ENCODE measurements at places on chromosomes 16 and 17. TPM values are rescaled to one million over a fixed set of nuclear protein-coding genes. Genes with fewer than 3 reads are reported as not detected.
A peak's percentile ranks its signal among the peaks of the same experiment; 100 is the strongest.

The PHKG2 gene
- 12.5 TPM for total RNA-seq

The FBXO39 gene
- 1.1 TPM for total RNA-seq

The NEUROD2 gene
- not detected for total RNA-seq

The TLCD3B gene
- not detected for total RNA-seq

The KDM6B gene
- total RNA-seq = 1.3 TPM

The PPL gene
- total RNA-seq = 1.2 TPM

The CHST6 gene
- 0.76 TPM for total RNA-seq

GRCh38 chr17:559551-560431, 154.8 kb downstream of the VPS53 start:
- DNase-seq = peak; percentile 94
- H3K4me1 ChIP-seq = peaks cover 49% of the 10 kb centered on the region
- H3K27me3 ChIP-seq = no peaks in the 10 kb centered on the region
- H3K4me3 ChIP-seq = peak overlapping the region; percentile 5
- no peaks in the 10 kb centered on the region for H3K36me3 ChIP-seq

- DNase-seq = peak; percentile 35
- H3K27me3 ChIP-seq = no peaks in the 10 kb centered on the region
- H3K4me1 ChIP-seq = peaks cover 24% of the 10 kb centered on the region
- H3K4me3 ChIP-seq = no peak overlapping the region
- H3K27ac ChIP-seq = no peak overlapping the region
- H3K36me3 ChIP-seq = peaks cover 5% of the 10 kb centered on the region
Measured at GRCh38 chr17:77337150-77337549, 196.4 kb downstream of the SEC14L1 start.

GRCh38 chr17:75720656-75721462, at the start of gene ITGB4:
Gene ITGB4, plus strand, starts transcription at chr17:75721459. Its CDS starts 3,245 bp downstream, at chr17:75724704.
- H3K4me3 ChIP-seq = peak within 1 kb of the TSS; percentile 32
- H3K27ac ChIP-seq = no peak within 1 kb of the TSS
- H3K36me3 ChIP-seq = no peaks in the 10 kb centered on the region

GRCh38 chr16:56212144-56212543, 20.9 kb downstream of the GNAO1 start:
- no peaks in the 10 kb centered on the region for H3K27me3 ChIP-seq
- no peaks in the 10 kb centered on the region for H3K4me1 ChIP-seq
- DNase-seq = no peak
- no peak overlapping the region for H3K4me3 ChIP-seq
- H3K36me3 ChIP-seq = no peaks in the 10 kb centered on the region
- H3K27ac ChIP-seq = no peak overlapping the region

GRCh38 chr17:42337442-42337841, 49.1 kb downstream of the STAT5A start:
- peak overlapping the region; percentile 91 for H3K27ac ChIP-seq
- H3K4me1 ChIP-seq = peaks cover 9% of the 10 kb centered on the region
- peak; percentile 98 for DNase-seq
- H3K27me3 ChIP-seq = no peaks in the 10 kb centered on the region
- H3K36me3 ChIP-seq = peaks cover 61% of the 10 kb centered on the region

DNA sequence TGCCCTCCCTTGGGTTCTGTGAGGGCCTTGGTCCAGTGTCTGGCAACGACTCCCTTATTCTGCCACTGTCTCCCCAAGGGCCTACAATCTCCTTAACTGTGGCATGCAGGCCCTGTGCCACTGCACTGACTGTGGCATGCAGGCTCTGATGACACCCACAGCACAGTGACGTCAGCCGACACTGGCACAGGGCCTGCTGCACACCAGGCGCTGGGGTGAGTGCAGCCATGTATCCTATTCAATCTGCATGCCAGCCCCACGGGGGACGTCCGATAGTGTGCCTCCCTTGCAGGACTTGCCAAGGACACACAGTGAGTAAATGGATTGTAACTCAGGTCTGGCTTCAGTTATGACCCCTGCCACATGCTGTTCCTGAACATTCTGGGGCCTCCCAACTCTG, 39.8 kb upstream of the RASD1 start:
- no peak overlapping the region for H3K27ac ChIP-seq
- peak; percentile 41 for DNase-seq
- no peak overlapping the region for H3K4me3 ChIP-seq
- H3K27me3 ChIP-seq = no peaks in the 10 kb centered on the region
- H3K36me3 ChIP-seq = no peaks in the 10 kb centered on the region

DNA sequence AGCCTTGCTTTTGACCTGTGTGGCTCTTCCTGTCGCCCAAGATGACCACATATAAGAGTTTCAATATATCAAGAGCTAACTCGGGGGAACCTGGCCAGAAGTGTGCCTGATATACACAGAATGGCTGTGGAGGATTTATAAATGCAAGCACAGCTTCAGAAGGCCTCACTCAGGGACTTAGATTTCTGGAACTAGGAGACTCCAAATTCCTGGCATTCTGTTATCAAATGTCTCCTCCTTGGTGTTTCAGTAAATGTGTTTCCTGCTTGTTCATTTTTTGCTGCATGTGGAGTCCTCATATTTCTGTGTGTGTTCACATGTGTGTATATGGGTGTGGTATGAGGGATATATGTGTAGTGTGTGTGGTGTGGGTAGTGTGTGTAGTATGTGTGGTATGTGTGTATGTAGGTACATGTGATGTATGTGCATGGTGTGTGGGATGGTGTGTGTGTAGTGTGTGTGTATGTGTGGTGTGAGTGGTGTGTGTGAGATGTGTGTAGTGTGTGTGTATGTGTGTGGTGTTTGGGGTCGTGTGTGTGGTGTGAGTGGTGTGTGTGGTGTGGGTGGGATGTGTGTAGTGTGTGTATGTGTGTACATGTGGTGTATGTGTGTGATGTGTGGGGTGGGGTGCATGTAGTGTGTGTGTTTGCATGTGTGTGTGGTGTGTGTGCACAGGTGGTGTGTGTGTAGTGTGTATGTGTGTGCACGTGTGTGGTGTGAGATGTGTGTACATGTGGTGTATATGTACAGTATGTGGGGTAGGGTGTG, 981 bp upstream of the CD300H start:
- no peak overlapping the region for H3K27ac ChIP-seq
- H3K27me3 ChIP-seq = 0 out of 2 replicates have a peak, but pooled peaks cover 4% of the 10 kb centered on the region
- DNase-seq = no peak
- peaks cover 5% of the 10 kb centered on the region for H3K4me1 ChIP-seq
- H3K36me3 ChIP-seq = no peaks in the 10 kb centered on the region

DNA sequence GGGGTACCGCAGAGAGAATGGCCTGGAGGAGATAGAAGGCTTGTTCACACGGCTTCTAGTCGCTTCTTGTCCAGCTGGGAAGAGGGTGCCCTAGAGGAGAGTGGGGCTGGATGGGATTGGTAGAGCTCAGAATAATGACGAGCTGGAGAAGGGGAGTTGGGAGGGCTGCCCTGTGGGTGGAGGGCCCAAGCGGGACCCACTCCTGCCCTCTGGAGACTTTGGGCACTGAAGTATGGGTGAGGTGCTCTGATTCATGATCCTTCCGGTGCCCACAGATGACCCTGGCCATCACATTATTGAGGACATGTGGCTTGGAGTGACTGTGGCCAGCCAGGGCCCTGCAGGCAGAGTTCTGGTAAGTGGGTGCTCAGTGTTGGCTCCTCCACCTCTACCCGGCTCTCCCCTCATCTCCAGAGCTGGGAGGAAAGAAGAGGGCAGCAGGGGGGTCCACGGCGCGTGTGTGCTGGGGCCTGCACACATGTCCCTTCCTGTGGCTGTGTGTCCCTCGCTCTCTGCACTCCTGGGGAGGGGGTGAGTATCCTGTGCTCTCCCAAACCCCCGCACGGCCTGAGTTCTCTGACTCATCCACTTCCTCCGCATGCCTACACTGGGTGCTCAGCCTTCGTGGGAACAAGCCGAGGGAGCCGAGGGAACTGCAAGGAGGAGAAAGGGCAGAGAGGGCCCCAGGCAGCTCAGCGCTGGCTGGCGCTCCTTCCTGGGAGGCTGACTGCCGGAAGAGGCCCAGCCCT, 8.5 kb downstream of the ITGA3 start:
- peak; percentile 99 for DNase-seq
- H3K4me3 ChIP-seq = peak overlapping the region; percentile 23
- H3K27ac ChIP-seq = peak overlapping the region; percentile 97
- no peaks in the 10 kb centered on the region for H3K27me3 ChIP-seq
- H3K36me3 ChIP-seq = peaks cover 22% of the 10 kb centered on the region
- H3K4me1 ChIP-seq = peaks cover 80% of the 10 kb centered on the region

- H3K27me3 ChIP-seq = no peaks in the 10 kb centered on the region
- H3K27ac ChIP-seq = no peak overlapping the region
- no peak overlapping the region for H3K4me3 ChIP-seq
- H3K4me1 ChIP-seq = no peaks in the 10 kb centered on the region
Measured at GRCh38 chr17:34999456-34999855, 19.1 kb downstream of the LIG3 start.

DNA sequence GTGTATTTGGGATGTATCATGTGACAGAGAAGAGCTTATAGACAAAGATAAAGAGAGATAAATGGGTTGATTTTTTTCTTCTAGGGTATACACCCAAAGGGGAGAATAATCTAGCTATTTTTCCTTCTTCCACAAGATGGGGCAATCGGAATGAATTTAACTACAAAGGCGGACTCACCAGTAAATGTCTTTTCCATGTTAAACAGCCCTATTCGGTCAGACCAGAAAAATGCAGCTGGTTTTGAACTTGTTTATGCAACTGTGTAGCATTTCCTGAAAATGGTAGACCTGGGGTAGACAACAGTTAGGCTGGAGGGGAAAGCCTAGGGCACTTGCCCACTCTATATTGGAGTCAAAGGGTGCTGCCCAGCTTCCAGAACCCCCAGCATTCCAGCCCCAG, 477.1 kb downstream of the TOX3 start:
- no peaks in the 10 kb centered on the region for H3K36me3 ChIP-seq
- H3K4me1 ChIP-seq = no peaks in the 10 kb centered on the region
- DNase-seq = peak; percentile 43

DNA sequence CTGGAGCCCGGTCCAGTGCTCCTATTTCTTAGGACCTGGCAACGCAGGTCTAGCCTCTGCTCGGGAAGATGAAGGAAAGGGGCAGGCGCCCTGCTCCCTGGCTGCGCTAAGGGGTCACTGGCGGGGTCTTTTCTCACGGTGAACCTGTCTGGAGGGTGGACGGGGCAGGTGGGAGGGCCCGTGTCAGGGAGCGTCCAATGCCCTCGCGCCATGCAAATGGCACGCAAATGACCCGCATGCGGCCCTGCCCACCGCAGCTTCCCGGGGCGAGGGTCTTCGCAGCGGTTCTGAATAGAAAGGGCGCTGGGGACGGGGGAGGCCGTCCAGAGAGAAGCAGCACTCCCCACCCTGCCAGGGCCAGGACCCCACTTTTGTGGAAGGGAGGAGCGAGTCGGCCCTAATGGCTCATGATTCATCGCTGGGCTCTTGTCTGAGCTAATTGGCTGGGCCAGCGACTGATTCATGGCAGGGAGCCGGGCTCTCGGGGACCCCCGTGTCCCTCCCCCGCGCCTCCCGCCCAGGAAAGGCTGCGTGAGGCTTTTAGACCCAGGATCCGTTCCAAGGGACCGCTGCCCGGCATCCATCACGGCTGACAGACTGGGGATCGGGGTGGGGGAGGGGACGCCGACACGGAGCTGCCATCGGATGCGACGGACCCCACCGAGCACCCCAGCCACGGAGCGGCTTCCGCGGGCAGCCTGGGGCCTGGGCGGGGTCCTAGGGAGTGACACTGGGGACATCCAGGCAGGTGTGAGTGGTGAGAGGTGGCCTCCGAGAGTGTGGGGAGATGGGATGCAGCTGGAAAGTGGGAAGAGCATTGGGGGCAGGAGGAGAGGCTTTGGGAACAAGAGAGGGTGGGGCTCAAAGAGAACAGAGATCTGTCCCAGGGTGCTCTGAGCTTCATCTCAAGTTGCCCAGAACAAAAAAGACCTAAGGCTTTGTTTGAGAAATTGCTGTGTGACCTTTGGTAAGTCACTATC, 25.0 kb upstream of the NGFR start:
- H3K4me3 ChIP-seq = peak overlapping the region; percentile 34
- H3K27me3 ChIP-seq = peaks cover 17% of the 10 kb centered on the region
- H3K36me3 ChIP-seq = no peaks in the 10 kb centered on the region
- no peak overlapping the region for H3K27ac ChIP-seq
- DNase-seq = peak; percentile 44

- no peak overlapping the region for H3K4me3 ChIP-seq
- H3K4me1 ChIP-seq = peaks cover 36% of the 10 kb centered on the region
- no peaks in the 10 kb centered on the region for H3K36me3 ChIP-seq
- peak; percentile 53 for DNase-seq
- H3K27ac ChIP-seq = no peak overlapping the region
- no peaks in the 10 kb centered on the region for H3K27me3 ChIP-seq
Measured at GRCh38 chr17:44826123-44826790, 3.8 kb downstream of the GJC1 start.

GRCh38 chr17:66468241-66469087, 166.1 kb downstream of the PRKCA start:
- peaks cover 52% of the 10 kb centered on the region for H3K4me1 ChIP-seq
- no peaks in the 10 kb centered on the region for H3K27me3 ChIP-seq
- peak; percentile 24 for DNase-seq
- H3K36me3 ChIP-seq = no peaks in the 10 kb centered on the region

DNA sequence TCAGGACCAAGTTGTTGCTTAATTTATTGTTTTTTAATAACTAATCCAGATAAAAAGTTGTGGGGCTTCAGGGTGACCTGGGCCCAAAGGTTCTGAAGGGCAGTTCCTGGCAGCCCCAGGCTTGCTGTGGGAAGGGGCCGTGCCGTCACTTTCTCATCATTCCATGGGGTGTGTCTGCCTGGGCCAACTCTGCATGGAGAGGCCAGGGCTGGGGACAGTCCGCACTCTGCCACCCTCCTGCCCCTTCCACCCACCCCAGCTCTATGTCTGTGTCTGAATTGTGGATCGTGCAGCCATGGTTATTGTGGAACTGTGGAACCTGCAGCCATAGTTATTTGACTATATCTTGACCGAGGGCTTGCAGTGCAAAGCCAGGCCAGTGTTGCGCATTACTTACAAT, 4.0 kb downstream of the LIMD2 start:
- no peak overlapping the region for H3K27ac ChIP-seq
- H3K4me3 ChIP-seq = no peak overlapping the region
- no peaks in the 10 kb centered on the region for H3K36me3 ChIP-seq
- DNase-seq = no peak

DNA sequence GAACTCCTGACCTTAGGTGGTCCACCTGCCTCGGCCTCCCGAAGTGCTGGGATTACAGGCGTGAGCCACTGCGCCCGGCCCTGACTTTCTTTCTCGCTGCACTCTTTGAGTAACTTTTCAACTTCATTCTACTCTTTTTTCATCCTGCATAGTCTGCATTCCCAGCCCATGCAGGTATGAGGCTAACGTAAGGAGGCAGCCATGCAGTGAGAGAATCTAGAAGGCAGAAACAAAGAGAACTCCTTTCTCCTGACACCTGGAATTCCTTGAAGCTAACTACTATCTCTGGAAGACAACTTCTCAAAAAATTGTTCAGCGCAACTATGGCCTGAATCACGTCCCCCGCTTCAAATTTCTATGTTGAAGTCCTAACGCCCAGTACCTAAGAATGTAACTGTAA, 152.0 kb downstream of the SLC39A11 start:
- no peak for DNase-seq
- no peaks in the 10 kb centered on the region for H3K27me3 ChIP-seq
- H3K27ac ChIP-seq = no peak overlapping the region
- no peaks in the 10 kb centered on the region for H3K36me3 ChIP-seq

GRCh38 chr16:66986559-66986958, 1.8 kb upstream of the CES4A start:
- no peaks in the 10 kb centered on the region for H3K27me3 ChIP-seq
- DNase-seq = no peak
- no peak overlapping the region for H3K4me3 ChIP-seq
- no peaks in the 10 kb centered on the region for H3K4me1 ChIP-seq

Data from GM23248 (cell line).